ENCODE measurements at places on chromosomes 6 and 20.

GRCh38 chr6:31053873-31054272, 43.6 kb downstream of the MUC22 start:
- DNase-seq = no peak

GRCh38 chr6:678520-678919, 14.4 kb downstream of the EXOC2 start:
- no peak for DNase-seq

GRCh38 chr6:73308712-73309534, 45.2 kb downstream of the DPPA5 start:
- DNase-seq = no peak

GRCh38 chr6:163768905-163769304, 354.4 kb downstream of the QKI start:
- no peak for DNase-seq

- DNase-seq = no peak
Observed at GRCh38 chr20:61090541-61090940, 161.5 kb upstream of the CDH4 start.

Data from HS-27A (cell line).